ENCODE measurements at places on chromosomes 11 and 22.

DNA sequence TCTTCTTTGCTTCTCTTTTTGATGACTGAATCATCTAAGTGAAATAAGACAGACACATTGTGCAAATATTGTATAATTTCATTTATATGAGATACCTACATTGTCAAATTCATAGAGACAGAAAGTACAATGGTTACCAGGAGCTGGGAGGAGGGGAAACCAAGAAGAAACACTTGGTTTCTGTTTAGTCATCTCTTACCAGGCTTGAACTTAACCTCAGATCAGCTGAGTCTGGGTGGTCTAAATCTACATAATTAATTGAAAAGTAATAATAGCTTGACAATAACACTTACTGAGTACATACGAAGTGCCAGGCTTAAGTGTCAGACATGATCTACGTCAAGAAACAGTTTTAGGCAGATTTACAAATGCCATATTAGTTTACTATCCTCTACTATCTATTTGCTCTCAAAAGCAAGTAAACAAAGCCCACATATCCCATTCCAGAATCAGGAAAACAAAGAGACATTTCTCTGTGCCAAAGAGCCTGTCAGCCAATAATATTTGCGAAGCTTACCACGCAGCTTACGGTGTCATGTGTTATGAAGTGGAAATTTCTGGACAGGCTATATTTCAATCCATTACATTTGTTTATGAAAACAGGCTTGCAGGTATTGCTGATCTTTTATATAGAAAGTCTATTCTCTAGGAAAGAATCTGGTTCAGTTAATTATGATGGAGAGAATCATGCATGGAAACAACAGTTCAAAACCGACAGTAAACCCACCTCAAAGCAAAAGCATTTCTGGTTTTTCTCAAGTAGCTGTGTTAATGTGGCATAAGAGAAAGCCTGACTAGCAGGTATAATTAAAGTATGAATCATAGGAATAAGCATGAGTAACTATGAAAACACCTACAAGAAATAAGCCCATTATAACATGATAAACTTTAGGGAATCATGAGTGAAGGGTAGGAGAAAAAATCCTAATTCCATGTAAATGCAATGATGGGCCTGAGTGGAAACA lies 2.7 kb upstream of the ARHGAP42 start:
- DNase-seq: no peak

DNA sequence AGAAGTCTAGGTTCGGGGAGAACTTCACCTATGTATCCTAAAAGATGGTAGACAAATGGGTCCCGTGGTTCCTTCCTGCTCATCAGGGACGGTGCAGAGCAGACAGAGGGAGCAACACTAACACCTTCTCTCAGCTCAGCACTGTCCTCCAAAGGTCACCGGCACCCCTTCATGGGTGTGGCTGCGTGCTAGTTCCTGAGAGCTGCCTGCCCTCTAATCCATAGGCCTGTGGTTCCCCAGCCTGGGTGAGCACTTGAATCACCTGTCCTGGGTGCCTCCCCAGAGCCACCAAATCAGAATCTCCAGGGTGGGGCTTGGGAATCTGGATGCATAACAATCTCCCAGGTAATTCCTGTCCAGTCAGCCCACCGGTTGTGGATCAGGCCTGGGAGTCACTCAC lies 113.9 kb upstream of the TMEM45B start:
- DNase-seq: no peak

DNA sequence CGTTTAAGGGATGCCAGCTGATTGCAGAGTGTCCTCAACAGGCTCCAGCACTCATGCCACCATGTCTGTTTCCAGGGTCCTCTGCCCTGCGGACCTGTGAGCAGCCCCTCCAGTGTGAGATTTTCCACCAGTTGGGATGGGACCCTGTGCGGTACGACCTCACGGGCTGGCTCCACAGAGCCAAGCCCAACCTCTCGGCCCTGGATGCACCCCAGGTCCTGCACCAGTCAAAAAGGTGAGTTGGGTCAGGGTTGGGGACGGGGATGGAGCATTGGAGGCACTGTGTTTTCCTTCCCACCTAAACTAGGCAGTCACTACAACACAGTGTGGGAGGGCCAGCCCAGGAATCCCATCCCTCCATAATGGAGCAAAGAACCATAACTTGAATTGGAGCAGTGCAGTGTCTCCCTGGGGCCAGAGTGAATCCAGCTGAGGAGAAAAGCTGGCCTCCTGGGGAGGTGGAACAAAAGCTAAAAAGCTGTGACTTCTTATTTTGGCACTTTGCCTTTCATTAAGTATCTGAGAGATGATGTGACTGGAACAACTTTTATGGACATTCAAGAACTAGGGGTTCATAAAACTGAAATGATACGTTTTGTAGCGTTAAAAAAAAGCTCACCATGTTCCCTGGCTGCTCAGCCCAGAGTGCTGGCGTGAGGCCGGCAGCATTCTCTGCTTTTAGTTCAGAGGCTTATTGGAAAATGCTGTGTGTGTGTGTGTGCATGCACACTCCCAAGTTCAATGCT lies 101.8 kb downstream of the MYO18B start:
- no peak for DNase-seq

- no peak for DNase-seq
Measured at GRCh38 chr11:130915603-130916237, 559 bp downstream of the SNX19 start.

DNA sequence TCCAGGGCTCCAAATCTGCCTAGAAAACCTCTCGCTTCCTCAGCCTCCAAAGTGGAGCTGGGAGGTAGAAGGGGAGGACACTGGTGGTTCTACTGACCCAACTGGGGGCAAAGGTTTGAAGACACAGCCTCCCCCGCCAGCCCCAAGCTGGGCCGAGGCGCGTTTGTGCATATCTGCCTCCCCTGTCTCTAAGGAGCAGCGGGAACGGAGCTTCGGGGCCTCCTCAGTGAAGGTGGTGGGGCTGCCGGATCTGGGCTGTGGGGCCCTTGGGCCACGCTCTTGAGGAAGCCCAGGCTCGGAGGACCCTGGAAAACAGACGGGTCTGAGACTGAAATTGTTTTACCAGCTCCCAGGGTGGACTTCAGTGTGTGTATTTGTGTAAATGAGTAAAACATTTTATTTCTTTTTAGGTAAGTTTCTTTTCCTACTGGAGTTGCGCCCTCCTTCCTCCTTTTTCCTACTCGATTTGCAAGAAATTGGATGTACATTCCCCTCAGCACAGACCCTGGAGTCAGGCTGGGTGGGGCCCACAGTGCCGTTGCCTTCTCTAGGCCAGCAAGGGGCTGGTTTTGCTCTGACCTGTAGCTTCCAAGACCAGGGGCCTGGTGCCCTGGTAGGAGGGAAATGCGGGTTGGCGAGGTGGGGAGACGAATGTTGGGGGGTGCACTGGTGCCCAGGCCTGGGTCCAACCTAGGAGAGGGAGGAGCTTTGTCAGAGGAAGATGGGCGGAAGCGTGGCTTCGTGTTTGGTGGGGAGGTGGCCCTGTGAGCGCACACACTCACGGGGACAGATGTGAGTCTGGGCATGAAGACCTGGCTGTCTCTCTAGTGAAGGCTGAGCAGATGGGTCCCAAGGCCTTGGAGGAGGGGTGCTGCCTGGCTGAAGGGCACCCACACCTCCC lies 50.6 kb downstream of the ST14 start:
- DNase-seq: no peak

- no peak for DNase-seq
Measured at GRCh38 chr11:114080769-114081168, 21.3 kb downstream of the ZBTB16 start.

DNA sequence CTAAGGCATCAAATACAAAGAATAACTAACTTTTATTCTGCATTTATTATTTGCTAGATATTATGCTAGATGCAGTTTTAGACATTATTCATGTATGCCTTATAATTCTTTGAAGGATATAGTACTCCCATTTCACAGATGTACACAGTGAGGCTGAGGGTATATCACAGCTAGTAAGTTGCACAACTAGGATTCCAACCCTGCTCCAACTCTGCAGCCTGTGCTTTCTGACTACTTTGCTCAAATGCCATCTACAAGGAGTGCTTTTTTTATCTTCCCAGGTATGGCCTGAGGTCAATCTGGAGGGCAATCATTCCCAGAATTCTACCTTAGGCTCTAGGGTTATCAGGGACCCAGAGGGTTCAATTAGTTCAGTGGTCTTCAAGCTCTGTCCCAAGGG lies 28.4 kb downstream of the NUP160 start:
- no peak for DNase-seq

Data from stimulated activated naive CD4-positive, alpha-beta T cell treated with Interleukin-2 at 50 U/mL for 16 hours (primary cell).